Activated T-cell treated with anti-CD3 and anti-CD28 coated beads, Interleukin-2, amount 50 U/mL, for 4 hours (primary cell): ENCODE measurements at places on chromosomes 13 and 19.

GRCh38 chr13:31846961-31847752, 107.8 kb downstream of the RXFP2 start:
- no peak for DNase-seq

DNA sequence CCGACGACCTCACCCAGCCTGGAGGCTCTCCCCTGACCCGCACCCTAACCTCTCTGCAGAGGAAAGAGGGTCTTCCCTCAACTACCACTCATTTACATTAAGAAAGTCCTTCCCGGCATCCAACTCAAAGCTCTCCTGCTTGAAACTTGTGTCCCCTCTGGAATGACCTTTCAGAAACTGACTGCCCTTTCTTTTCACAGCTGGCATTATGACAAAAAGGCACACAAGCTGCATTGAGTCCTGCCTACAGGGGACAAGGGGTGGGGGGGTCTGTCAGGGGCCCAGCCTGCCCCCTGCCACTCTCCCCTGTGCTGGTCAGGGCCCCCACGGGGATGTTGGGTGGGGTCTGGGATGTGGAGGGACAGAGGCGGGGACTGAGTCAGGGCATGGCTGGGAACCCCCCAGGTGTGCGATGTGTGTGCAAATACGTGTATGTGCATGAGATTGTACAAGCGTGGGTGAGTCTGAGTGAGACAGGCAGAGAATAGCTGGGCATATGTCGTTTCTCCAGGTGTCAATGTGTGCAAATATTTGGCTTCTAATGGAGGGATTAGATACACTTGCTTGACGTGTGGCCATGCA, 2.0 kb downstream of the COL5A3 start:
- DNase-seq, result no peak

DNA sequence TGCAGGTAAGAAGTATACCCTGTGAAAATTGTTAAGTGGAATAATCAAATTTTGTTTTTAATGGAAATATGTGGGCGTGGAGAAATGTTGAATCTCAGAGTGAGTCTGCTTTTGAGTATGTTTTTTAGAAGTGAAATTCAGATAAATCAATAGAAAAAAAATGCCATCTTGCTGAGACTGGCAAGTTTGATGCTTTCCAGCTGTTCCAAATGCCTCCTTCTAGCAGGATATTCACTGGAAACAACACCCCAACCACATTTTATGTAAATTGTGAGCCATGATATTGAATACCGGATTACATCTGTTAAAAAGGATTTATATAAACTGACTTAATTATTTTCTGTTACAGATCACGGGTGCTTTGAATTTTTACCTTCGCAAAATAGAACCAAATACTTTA, 115.4 kb downstream of the ITGBL1 start:
- DNase-seq, result no peak

- DNase-seq, result no peak
Observed at GRCh38 chr13:88005188-88005587, 334.0 kb downstream of the SLITRK5 start.

DNA sequence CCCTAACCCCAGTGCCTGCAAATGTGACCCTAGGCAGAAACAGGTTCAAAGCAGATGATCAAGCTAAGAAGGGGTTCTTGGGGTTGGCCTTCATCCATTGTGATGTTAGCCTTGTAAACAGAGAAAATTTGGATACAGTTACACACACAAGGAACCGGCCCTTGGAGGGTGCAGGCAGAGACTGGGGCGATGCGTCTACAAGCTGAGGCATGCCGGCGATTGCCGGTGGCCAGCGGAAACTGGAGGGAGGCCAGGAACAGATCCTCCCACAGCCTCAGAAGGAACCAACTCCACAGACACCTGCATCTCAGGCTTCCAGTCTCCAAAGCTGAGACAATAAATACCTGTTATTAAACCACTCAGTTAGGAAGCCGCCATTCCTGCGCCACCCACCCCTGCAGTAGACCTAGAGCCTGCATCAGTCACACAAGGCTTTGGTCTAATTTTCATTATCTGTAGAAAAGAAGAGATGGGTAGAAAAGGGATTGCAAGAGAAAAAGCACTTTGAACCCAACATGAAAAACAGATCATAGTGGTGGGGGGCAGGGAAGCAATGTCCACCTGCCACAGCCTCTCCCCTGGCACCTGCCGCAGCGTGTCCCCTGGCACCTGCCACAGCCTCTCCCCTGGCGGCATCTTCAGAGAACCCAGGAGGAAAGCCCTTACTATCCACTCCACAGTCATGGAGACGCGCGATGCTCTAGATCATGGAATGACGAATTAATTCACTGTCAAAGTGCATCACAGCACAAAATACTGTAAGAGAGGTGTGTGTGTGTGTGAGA, 119.7 kb upstream of the SOX1 start:
- no peak for DNase-seq

- no peak for DNase-seq
Observed at GRCh38 chr13:85657942-85658341, 141.3 kb downstream of the SLITRK6 start.

- no peak for DNase-seq
Observed at GRCh38 chr13:109163037-109163379, 533.6 kb downstream of the MYO16 start.

DNA sequence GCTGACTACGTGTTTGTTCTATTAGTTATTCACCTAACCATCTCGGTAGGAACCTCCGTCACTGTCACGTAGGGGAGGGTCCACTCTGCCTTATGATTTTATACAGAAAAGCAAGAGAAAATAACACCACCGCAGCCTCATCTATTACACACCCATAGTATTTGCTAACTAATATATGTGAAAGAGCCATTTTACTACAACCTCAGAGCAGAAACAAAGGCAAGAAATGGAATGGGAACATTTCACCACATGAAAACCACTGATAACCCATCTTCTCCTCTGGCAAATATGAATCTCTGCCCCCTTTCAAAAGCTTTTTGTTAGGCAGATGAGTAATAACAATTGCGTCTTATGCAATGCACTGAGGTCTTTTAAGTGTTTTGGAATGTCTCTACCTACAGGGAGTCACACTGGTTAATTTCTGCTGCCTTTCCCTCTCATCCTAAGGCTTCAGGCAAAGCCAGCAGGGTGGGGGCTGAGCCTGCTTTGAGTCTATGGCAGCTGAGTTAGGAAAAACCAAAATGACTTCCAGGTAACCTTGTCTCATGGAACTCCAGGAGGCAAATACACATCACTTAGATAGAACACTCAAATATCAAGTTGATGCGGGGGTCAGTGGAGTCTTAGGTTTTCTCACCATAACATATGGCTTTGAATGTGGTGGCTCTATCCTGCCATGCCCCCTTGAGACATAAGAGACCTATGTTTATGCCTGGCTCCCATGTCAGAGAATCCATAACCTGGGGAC, 15.0 kb downstream of the TSHZ3 start:
- no peak for DNase-seq

- no peak for DNase-seq
Observed at GRCh38 chr13:36057041-36057440, 74.1 kb downstream of the DCLK1 start.

GRCh38 chr13:110811771-110812120, 98.2 kb downstream of the ING1 start:
- no peak for DNase-seq

DNA sequence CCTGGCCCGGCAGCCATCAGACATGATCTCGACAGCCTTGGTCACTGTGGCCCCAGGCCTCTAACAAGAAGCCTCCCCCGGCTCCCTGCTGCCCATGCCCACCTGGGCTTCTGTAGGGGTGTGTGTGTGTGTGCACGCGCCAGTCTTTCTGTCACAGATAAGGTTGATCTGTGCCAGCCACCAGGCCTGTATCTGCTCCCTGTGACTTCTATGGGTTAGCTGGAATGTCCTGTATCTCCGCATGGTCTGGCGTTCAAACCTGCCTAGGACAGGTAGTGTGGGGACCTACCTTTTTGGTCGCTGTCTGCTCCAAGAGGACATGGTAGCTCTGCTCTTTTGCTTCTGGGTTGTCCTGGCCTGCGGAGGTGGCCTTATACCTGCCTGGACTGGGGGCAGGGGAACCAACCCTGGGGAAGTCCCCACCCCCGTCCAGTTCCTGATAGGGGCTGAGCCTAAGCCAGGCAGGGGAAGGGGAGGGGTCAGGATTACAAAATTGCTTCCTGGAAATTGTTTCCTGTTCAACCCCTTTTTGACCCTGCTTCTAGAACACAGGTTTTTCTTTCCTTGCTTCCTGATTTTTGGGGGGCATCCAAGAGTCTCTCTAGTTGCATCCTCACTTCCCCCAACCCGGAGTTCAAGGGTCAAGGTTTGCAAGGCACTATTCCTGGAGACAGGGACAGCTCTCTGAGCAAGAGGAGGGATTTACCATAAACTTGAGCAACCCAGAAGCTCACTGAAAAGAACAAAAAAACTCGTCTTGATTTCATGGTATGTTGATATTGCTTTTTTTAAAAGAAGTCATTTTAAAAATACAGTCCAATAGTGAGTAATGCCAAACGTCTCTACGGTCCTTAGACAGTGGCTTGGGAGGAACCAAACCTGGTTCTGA, at the start of gene LRG1:
LRG1 (minus strand) TSS at position 344 of the 889 bp plus-strand sequence; CDS start at position 321, 23 bp downstream.
- no peak for DNase-seq

GRCh38 chr19:29376855-29377354, 148.9 kb upstream of the VSTM2B start:
- DNase-seq, result no peak
